ENCODE measurements at places on chromosomes 11 and 22. TPM values are rescaled to one million over a fixed set of nuclear protein-coding genes. Genes with fewer than 3 reads are reported as not detected.

Gene CCDC116
- 0.20 TPM for total RNA-seq

Gene TBX1
- total RNA-seq, result not detected

Gene KRTAP5-7
- total RNA-seq, result not detected

Gene OR5AL1
- total RNA-seq, result not detected

Gene OSBPL5
- 68.8 TPM for total RNA-seq

Gene SPI1
- total RNA-seq, result not detected

Gene TYR
- total RNA-seq, result not detected

Gene MMP20
- total RNA-seq, result not detected

Gene CDC42EP2
- total RNA-seq, result 15.8 TPM

Gene APOBEC3C
- total RNA-seq, result 15.0 TPM

Gene FOLR1
- total RNA-seq, result not detected

Gene LAYN
- total RNA-seq, result 35.2 TPM

Gene HYOU1
- total RNA-seq, result 198 TPM

Gene NCAM1
- total RNA-seq, result 1.6 TPM

Gene ABCG4
- 0.40 TPM for total RNA-seq

Gene MRPL48
- 18.3 TPM for total RNA-seq

Gene POU2F3
- 0.03 TPM for total RNA-seq

Gene OR52I2
- total RNA-seq, result not detected

Gene NLRP14
- total RNA-seq, result 0.07 TPM

Gene GGTLC3
- not detected for total RNA-seq

Gene OR51B2
- 0.13 TPM for total RNA-seq

Gene SLC22A8
- not detected for total RNA-seq

Gene TCN1
- not detected for total RNA-seq

Gene CAVIN3
- 111 TPM for total RNA-seq

Gene TXNRD2
- total RNA-seq, result 19.2 TPM

Gene CAPN5
- total RNA-seq, result 30.0 TPM
